H7 (cell line): ENCODE measurements at places on chromosomes 4 and X. TPM values are rescaled to one million over a fixed set of nuclear protein-coding genes. Genes with fewer than 3 reads are reported as not detected.

DNA sequence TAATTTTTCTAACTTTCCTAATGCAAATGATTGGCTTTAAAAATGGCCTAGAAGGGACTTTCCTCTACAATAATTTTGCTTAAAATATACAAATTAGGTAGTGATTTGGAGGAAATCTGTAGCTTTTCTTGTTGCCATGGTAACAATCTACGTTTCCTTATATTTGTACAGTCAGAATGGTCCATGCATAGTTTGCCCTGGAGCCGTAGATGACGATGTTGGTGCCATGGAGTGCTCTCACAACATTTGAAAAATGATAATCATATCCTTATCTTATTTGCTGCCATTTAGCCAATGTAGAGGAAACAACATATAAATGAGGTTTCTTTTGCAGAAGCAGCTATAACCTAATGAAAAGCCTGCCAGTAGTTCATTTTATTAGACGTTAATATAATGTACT lies 89.0 kb upstream of the NMU start:
- DNase-seq = no peak

- no peak for DNase-seq
These were observed 21.5 kb downstream of the WDFY3 start for GRCh38 chr4:84944947-84945346.

GRCh38 chr4:30380404-30380998 lies 339.7 kb upstream of the PCDH7 start:
- peak; percentile 8 for DNase-seq

GRCh38 chr4:183147196-183147595 lies 48.1 kb downstream of the WWC2 start:
- DNase-seq = no peak

DNA sequence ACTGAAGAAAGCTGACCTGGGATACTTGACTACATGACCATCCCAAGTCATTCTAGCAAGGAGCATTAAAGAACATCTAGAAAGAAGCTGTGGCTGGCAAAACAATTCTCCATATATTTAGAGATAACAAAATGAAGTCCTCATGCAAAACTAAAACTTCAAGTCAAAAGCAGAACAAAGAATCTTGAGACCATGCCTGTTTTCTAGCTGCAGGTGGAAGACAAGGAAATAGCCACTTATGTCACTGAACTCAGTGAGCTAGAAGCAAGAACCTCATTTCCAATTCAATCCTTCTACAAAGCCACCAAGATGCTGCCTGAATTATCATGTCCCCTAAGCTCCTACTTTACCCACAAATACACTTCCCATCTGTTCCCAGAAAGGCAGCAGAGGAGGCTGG lies 13.8 kb downstream of the USP46 start:
- DNase-seq = no peak

- no peak for DNase-seq
These were observed 230.9 kb upstream of the TEX13A start for GRCh38 chrX:105451401-105451800.

DNA sequence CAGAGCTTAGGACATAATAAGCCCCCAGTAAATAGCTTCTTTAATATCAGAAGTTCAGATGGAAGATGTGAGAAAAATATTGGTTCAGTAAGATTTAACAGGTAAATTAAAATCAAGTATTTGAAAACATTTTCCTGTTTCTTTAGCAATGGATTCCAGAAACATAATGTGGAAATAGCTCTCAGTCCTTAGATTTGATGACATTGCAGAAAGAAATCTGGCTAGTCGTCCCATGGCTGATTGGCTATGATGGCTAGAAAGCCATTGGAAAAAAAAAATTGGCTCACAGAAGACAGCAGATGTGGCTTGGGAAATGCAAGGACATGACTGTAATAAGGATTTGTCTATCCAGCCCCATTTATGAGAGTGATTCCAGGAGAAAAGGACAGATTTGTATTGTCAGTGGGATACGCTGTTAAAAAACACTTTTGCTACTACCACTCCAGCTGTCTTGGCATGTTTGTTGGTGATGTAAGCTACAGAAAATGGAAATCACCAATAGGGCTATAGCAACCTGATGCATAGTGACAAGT lies 78.3 kb downstream of the AR start:
- no peak for DNase-seq

DNA sequence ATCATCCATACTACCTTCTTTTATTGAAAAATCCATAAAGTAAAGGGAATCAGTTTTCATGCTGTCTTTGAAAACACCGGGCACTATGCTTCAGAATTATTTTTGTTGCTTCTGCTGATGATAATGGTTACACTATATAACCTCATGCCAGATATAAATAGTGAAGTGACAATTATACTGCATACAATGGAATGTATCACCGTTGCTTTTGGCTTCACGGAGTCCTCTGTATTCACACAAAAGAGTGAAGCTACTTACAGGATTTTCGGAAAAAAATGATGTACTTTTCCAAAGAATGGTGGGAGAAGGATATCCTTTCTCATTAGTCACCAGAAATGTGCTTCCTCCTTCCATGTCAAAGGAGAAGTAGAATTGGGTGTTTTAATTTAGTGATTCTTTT lies 159.1 kb upstream of the PITX2 start:
- DNase-seq = no peak

GRCh38 chr4:153497091-153497531 lies 31.0 kb downstream of the TMEM131L start:
- DNase-seq = no peak

- no peak for DNase-seq
These were observed 35.2 kb downstream of the PWWP3B start for GRCh38 chrX:106203315-106203714.

DNA sequence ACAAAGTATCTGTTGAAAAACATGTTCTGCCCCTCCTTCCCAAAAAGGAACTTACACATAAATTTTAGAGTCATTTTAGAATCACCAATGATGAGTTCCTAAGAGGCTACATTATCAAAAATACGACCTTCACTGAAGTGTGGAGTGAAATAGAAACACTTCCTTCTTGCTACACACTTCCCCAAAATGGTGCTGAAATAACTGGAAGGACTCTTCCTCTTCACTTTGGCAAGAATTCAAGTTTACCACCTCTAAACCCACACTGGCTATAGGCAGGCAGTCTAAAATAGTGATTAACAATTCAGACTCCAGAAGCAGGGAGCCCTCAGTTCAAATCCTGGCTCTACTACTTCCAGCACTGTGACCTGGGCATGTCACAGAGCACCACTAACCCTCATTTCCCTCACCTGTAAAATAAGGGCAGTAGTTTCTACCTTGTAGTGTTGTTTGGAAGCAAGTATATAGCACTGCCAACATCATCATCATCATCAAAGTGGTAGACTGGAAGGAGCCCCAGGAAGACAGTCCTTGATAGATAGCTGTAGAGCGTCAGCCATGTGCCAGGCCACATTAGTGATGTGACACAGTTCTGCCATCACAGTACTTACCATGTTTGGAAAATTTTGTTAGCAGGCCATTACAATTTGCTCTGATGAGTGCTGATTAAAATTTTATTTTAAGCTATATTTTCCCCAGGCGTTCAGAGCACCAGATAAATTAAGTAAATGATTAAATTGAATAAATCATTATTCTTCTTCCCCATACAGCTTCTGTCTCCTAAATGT lies 103.3 kb downstream of the PARM1 start:
- DNase-seq = no peak

- DNase-seq = peak; percentile 25
These were observed 161.6 kb downstream of the NPNT start for GRCh38 chr4:106056914-106057313.

DNA sequence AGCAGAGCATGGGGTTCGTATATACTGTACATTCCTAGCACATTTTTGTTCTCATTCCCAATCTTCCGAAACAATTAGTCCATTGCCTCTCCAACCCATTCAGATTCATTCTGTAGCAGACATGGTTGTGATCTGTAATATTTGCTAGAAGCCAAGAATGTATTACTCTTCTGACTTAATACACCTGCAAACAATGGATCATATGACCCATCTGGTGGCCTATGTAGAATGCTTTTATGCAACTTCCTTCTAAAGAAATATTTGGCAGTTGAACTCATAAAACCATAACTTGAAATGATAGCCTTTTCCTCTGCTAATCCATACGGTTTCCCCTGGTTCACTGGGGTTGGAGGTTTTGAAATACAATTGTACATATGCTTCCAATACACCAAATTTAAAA lies 32.8 kb upstream of the SGMS2 start:
- DNase-seq = no peak

DNA sequence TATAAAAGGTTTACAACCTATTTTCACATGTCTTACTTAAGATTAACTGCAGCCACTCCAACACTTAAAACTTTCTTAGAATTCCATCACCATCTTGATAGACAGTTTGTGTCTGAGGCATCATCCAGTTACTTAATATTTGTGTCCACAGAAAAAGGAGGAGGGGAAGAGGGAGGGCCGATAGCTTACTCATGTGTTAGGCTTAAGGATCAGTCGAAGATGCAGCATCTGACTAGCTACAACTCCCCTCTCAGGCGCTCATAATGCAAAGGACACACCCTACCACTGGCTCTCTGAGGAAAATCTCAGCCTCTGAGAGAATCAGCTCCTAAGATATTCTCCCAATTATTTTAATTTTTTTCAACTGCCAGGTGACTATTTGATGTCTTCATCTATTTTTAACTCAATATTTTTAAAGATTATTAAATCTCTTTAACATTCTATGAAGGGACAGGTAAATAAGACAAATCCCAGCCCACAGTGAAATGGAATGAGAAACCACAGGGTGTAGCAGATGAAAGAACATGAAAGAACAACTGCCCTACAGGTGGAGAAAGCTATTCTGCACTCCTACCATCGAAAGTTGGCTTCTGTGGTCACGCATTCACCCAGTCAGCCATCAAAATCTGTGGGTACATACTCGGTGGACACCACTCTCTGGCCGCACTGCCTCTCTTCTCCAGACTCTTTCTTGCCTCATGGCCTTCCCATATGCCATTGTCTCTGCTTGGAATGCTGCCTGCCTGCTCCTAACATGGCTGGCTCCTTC lies 48.0 kb downstream of the ARAP2 start:
- no peak for DNase-seq

- DNase-seq = no peak
These were observed 160.4 kb downstream of the CPEB2 start for GRCh38 chr4:15162465-15163283.

DNA sequence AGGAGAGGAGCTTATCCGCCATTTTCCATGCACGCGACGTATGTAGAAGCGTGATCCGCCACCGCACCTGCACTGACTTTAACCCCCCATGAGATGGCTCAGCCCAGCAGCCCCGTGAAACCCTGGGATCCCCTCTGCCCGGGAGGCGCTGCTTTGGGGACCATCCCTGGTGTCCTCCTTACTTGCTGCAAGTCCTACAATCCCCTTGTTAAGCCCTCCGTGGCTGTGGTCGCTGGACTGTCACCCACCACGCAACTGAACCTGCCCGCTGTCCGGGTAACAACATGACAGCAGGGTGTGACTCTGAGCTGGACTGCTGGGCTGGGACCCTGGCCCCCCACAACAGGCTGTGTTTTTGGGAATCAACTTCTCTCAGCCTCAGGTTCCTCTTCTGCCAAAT lies 44.7 kb upstream of the MAN2B2 start:
- DNase-seq = no peak

DNA sequence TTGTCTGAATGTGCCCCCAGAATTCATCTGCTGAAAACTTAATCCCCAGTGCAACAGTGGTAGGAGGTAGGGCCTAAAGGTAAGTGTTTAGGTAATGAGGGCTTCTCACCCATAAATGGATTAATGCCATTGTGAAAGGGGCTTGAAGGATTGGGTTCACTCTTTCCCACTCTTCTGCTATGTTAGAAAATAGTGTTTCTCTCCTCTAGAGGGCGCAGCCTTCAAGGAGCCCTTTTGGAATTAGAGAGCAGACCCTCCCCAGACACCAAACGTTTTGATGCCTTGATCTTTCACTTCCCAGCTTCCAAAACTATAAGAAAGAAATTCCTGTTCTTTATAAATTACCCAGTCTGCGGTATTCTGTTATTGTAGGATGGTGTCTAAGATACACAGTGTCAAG lies 706.4 kb downstream of the SMARCA1 start:
- DNase-seq = peak; percentile 53

DNA sequence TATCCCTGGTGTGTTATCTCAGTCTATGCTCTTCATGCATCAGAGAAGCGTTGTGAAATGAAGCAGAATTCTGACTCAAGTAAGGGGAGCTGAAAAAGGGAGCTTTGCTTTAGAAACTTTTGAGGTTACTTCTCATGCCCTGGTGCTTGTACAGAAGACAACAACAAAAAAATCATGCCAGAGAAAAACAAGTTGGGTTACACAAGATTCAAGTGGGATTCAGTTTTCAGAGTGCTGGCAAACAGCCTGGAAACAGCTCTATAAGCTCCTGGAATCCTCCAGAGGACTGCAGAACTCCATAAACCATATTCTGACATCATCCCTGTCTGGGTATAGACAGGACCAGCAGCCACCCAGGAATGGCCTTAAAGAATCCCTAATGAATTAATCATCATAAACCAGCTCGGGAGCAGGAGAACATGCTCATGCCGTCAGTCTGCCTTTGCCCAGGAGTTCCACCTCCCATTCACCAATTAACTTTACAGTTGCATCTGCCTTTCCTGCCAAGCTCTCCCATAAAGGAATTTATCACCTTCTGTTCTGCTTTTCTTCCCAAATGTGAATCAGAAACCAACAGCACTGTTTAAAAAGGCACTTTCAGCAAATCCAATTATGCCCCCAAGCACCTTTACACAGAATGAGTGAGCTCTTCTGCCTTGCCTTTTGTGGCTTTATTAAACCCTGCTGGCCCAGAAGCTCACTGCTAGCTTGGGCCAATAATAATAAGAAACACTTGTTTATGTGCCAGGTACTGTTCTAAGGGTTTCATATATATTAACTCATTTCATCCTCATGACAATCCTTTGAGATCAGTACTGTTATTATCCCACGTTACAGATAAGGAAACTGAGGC lies 54.5 kb upstream of the FBXW7 start:
- no peak for DNase-seq

GRCh38 chrX:22196149-22196548 lies 76.6 kb upstream of the CBLL2 start:
- DNase-seq = no peak

- DNase-seq = no peak
These were observed 702 bp upstream of the CDKN2AIP start for GRCh38 chr4:183443655-183444213.

DNA sequence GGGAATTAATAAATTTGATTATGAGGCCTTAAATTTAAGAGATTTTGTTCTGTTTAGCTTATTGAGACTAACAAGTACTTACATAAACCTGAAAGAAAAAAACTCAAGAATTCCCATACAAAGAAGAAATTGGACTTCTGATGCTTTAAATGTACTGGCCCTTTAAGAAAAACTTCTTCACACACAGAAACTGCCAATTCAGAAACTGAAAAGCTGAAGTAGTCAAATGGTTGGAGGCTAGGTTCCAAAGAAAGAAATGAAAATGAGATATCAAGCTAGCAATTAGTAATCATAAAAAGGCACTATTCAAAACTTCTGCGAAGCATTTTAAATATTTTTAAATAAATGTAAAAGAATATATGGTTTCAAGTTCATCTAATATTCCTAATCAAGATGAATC lies 151.3 kb downstream of the THOC2 start:
- DNase-seq = no peak

The GALNTL6 gene
- total RNA-seq = 0.22 and 0.24 TPM in 2 replicates

The DSPP gene
- total RNA-seq = not detected in 2 replicates

The TCEANC gene
- total RNA-seq = 5.0 and 6.7 TPM in 2 replicates

The PITX2 gene
- 87.1 and 92.3 TPM in 2 replicates for total RNA-seq

The TMPRSS11F gene
- not detected in 2 replicates for total RNA-seq

The FGB gene
- total RNA-seq = not detected in 2 replicates
